ENCODE measurements at places on chromosomes 5 and 9. TPM values are rescaled to one million over a fixed set of nuclear protein-coding genes. Genes with fewer than 3 reads are reported as not detected.

GRCh38 chr9:88950341-88951154, 40.7 kb upstream of the S1PR3 start:
- DNase-seq: no peak

Gene NIPAL4
- 4.8 TPM for polyA plus RNA-seq

DNA sequence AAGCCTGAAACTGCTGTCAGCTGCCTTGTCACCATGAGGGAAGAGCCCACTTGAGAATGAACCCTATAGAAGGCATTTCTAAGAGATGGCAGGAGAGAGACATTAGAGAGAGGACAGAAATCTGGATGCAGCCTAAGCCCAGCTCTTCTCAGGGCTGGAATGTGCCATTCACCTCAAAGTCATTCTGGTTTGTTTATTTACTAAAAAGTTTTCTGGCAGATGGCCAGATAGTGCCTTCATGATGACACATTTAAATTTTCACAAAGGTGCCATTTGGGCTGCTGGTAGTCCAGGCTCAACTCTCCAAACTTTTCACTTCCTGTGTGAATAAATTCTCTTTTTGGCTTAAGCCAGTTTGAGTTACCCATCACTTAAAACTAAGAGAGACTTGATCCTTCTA, 144.6 kb upstream of the ZNF366 start:
- no peak for DNase-seq

- DNase-seq: peak; percentile 34
These were observed 14.4 kb upstream of the CDC20B start for GRCh38 chr5:55187370-55187769.

DNA sequence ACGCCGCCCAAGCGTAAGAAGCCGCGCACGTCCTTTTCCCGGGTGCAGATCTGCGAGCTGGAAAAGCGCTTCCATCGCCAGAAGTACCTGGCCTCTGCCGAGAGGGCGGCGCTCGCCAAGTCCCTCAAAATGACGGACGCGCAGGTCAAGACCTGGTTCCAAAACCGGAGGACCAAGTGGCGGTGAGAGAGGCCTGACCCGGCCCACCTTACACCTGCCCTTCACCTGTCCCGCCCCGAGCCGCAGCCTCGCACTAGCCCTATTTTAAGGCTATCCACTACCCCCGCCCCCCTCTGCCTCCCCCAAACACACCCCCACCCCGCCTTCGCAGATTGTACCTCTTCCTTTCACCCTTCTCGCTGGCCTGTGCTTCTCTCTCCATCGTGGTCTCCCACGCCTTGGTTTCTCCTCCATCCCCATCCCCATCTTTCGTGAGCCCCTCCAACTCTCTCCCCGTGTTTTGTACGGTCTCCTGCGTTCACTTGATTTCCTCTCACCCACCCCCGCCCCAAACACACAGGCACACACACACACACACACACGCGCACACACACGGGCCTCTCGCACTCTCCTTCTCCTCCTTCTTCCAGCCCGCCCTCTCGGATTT, 1.3 kb downstream of the TLX3 start:
- DNase-seq: no peak

Gene GABRA1
- 12.9 TPM for polyA plus RNA-seq

Gene CFAP77
- polyA plus RNA-seq: 6.9 TPM

- peak; percentile 67 for DNase-seq
These were observed 127.7 kb downstream of the RGS3 start for GRCh38 chr9:113590991-113591898.

GRCh38 chr5:91332267-91333045, 50.7 kb downstream of the ARRDC3 start:
- DNase-seq: no peak

- no peak for DNase-seq
These were observed 228.3 kb downstream of the IRX2 start for GRCh38 chr5:2523180-2523579.

DNA sequence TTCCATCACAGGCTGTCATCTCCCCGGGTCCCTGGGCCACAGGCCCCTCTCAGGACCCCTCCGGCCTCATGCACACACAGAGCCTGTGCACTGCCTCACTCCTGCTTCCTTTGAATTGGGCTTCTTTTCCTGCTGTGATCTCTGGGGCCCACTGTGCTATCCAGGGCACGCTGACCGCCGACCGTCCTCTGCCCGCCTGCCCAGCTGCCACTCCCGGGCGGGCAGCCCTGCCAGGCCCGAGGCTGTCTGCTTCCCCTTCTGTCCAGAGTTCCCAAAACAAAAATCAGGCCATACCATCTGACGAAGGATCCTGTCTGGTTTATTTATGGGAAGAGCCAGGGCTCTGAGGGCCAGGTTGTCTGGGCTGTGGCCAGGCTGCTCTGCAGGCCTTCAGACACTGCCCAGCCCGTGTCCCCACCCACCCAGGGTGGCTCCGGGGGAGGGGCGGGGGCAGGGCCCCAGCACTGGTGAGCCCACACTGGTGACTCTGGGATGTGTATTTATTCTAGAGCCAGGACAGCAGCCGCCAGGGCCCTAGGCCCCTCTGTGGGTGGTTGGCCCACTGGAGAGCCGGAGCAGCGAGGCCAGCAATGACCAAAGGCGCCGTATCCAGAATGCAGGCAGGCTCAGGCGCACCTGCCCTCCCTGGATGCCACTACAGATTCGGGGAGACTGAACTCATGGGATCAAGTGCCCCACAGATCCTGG, 57.0 kb downstream of the ADAMTS2 start:
- DNase-seq: no peak

- no peak for DNase-seq
These were observed 17.9 kb downstream of the DUSP1 start for GRCh38 chr5:172753101-172753500.

Gene DDX4
- 0.30 TPM for polyA plus RNA-seq

DNA sequence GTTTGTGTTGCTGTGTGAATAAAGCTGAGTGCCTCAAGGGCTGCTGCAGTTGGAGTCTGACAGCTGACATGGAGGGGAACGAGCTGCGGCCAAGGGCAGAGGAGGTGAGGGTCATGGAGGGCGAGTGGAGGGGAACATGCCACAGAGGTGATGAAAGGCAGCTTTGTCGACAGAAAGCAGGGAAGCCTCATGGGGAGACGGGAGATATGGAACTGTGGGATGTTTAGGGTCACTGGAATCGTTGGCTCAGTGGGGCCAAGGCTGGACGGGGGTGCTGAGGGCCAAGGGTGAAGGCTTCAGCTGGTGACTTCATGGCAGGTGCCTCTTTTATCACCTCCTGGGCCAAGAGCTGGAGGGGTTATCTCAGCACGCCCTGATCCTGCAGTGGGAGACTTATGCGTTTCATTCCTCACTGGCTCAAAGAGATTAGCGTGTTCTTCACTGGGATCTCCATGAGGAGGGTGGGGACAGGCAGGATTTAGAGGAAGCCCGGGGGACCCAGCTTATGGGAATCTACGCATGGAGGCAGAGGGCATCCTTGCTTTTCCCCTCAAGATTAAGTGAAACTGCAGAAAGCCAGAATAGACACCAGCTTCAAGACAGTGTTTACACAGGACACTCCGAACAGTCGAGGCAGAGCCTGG, 42.2 kb downstream of the FAM240B start:
- no peak for DNase-seq

GRCh38 chr9:123493627-123494026, 137.6 kb downstream of the CRB2 start:
- no peak for DNase-seq

- DNase-seq: no peak
These were observed 1105.8 kb upstream of the SEMA6A start for GRCh38 chr5:117680426-117680825.

DNA sequence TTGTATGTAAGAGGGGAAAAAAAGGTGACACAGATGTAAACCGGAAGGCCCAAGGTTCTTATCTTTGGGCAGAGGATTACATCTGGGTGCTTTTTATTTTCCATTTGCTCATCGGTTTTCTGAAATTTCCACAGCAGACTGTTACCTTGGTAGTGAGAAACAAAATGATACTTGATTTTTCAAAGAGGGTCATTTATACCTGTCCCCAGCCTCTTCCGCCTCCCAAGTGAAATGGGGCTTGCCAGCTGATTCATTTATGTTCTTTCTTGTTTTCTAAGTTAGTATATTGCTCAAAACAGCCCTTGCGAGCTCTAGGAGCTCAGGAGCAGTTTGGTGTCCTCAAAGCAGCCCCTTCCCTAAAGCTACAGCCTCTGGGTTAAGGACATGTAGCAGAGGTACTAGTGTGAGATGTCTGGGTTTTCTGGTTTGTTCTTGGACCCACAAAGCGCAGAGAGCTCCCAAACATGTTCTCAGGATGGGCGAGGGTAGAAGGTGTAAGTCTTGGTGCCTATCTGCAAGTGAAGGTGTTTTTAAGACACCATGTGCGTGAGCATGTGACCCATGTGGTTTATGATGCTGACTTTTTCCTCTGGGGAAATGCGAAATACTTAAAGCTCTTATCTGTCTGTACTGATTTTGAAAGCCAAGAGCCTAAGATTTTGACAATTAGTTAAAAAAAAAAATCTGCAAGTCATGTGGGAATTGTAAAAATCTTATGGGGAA, 38.3 kb downstream of the DAPK1 start:
- no peak for DNase-seq

Gene KIF20A
- 11.5 TPM for polyA plus RNA-seq

Gene FOXD4L3
- 0.81 TPM for polyA plus RNA-seq

- no peak for DNase-seq
These were observed 127.5 kb upstream of the PLCXD3 start for GRCh38 chr5:41637869-41638268.

DNA sequence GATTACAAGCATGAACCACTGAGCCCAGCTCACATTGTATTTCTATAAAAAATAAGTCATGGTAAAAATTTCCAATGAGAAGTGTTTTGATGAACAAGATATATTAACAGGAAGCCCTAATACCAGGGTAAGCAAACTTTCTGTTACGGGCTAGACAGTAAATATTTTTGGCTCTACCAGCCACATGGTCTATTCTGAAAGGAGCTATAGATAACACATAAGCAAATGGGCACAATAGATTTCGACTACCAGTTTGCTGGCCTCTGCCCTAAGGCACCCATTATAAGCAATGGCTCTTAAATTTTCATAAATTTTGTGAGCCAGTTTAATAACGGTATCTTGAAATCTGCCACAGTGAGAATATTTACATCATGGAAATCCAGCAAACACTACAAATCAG, 8.1 kb downstream of the UBQLN1 start:
- no peak for DNase-seq

Gene PDCD1LG2
- 0.32 TPM for polyA plus RNA-seq

- DNase-seq: no peak
These were observed 383.1 kb upstream of the KLF4 start for GRCh38 chr9:107872457-107873192.

DNA sequence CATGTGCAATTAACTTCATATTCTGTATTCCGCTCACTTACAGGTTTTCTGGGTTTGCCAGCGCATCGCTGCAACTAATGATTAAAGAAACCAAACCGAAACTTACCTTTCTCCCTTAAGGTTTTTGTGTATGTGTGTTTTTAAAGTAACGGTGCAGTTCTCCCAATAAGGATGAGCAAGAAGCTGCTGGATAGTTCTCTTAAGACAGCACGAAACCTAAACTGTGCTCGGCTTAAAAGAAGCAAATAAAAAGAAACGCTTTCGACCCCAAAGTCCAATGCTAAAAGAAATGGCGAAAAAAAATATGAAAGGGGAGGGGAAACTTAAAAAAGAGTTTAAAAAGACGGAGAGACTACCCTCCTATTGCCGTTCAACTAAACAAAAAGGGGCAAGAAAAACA, 340 bp downstream of the ELAVL2 start:
- no peak for DNase-seq

DNA sequence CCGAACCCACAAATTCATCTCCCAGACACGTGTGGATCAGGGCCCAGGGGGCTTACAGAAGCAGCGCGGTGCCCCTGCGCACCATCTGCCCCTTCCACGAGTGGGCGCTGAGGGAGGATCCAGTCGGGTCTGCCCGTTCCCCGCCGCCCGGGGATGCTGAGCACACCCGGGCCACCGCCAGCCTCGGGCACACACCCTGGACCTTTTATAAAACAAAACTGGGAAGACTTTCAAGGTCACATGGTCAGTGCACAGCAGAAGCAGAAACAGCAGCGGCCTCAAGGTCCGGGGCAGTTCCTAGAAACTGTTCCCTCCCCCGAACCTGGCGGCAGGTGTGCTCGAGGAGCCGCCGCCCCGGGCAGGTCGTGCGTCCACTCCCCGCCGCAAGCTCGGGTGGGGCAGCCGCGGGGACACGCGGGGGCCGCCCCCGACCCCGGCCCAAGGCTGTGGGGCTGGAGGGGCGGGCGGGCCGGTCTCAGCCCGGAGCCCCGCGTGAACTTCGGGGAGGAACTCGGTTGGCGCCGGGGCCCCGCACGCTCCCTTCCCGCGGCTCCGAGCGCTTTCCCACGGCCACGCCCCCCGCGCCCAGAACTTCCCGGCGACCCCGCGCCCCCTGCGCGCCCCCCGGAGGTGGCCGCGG, 633 bp upstream of the PPP1R26 start:
- no peak for DNase-seq

GRCh38 chr5:89262030-89262429, 379.0 kb upstream of the MEF2C start:
- no peak for DNase-seq

DNA sequence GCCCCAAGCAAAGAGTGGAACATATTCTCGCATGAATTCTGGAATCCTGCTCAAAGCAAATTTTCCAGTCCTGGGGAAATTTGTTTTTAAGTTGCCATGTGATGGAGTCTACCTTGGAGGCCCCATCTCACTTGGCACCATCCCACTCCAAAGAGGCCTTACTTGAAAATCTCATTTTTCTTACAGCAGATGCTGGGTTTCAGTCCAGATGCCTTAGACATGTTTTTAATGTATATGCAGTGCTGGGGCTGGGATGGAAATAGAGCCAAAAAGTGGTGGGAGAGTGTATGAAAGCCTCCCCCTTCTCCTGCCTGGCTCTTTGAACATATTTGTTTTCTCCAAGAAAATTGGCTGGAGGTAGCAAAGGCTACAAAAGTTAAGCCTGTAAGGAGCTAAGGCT, 493.7 kb downstream of the ENC1 start:
- DNase-seq: peak; percentile 49

- DNase-seq: no peak
These were observed 12.0 kb downstream of the BTNL9 start for GRCh38 chr5:181051841-181052671.

GRCh38 chr5:157025093-157025698, 33.7 kb downstream of the HAVCR1 start:
- no peak for DNase-seq

GRCh38 chr5:10828241-10828640, 67.2 kb upstream of the DAP start:
- DNase-seq: no peak

- DNase-seq: no peak
These were observed 210.0 kb upstream of the CLINT1 start for GRCh38 chr5:158068964-158069363.

Gene PCDHB16
- polyA plus RNA-seq: 6.5 TPM

GRCh38 chr5:82447913-82448312, 169.8 kb upstream of the RPS23 start:
- DNase-seq: no peak

DNA sequence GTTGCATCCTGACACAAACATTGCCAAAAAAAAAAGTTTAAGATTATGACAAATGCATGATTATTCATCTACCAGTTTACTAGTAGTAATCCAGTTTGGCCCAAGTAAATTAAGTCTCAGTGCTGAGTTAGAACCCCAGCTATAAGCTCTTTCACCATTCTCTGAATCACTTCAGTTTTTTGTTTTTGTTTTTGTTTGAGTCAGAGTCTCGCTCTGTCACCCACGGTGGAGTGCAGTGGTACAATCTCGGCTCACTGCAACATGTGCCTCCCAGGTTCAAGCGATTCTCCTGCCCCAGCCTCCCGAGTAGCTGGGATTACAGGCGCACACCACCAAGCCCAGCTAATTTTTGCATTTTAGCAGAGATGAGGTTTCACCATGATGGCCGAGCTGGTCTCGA, 1.5 kb upstream of the PCYOX1L start:
- no peak for DNase-seq

GRCh38 chr5:21919414-21920022, 933.6 kb downstream of the CDH12 start:
- peak; percentile 86 for DNase-seq

GRCh38 chr5:8238080-8238479, 369.1 kb downstream of the MTRR start:
- no peak for DNase-seq
